ENCODE measurements at places on chromosomes 1 and 21.
A peak's percentile ranks its signal among the peaks of the same experiment; 100 is the strongest.

- DNase-seq, result no peak
Measured at GRCh38 chr21:36804874-36805611, 106.1 kb downstream of the SIM2 start.

- DNase-seq, result no peak
Measured at GRCh38 chr1:21188235-21188634, 11.5 kb upstream of the EIF4G3 start.

DNA sequence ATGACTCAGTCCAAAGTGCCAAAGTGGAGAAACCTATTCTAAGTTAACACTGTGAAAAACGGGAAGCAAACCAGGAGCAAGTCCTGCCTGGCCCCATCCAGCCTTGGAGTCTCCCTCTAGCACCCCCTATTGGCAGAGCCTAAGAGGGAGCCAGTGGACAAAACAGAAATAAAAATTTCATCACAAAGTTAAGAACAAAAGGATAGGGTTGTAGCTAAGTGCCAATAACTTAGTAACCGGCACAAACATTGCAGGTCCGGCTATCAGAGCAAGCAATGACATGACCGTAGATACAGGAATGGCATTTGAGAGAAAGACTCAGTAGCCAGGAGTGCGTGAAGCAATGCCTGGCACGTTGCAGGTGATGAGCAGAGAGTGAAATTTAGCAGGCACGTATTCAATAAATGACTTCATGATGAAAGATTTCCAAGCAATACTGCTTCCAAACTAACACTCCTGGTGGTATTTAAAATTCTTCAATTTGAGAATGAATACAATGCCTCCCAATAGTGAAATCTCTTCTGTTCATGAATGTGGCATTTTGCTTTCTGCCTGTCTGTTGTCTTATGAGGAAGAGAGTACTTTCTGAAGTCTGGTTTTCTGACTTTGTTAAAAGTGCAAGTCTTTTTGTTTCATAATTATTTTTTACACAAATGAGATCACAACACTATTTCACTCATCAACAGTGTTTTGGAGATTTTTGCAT lies 391.0 kb downstream of the OMA1 start:
- peak; percentile 10 for DNase-seq

- DNase-seq, result no peak
Measured at GRCh38 chr1:56321150-56321490, 258.2 kb downstream of the PLPP3 start.

GRCh38 chr1:27779122-27779521 lies 6.1 kb downstream of the STX12 start:
- DNase-seq, result no peak

- DNase-seq, result no peak
Measured at GRCh38 chr1:77639557-77640069, 42.8 kb downstream of the ZZZ3 start.

DNA sequence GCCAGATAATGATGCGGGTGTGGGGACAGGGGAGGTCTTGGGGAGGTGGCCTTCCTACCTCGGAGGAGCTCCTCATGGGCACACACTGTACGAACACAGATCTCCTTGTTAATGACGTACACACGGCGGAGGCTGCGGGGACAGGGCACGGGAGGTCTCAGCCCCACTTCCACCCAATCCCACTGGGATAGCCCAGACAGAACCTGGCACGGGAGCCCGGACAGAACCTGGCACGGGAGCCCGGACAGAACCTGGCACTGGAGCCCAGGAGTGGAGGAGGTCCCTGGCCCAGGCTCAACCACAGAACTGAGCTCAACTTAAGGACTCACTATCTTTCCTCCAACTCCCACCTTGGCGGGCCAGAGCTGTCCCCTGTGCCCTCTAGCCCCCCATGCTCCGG lies 5.2 kb downstream of the MFAP2 start:
- DNase-seq, result no peak

DNA sequence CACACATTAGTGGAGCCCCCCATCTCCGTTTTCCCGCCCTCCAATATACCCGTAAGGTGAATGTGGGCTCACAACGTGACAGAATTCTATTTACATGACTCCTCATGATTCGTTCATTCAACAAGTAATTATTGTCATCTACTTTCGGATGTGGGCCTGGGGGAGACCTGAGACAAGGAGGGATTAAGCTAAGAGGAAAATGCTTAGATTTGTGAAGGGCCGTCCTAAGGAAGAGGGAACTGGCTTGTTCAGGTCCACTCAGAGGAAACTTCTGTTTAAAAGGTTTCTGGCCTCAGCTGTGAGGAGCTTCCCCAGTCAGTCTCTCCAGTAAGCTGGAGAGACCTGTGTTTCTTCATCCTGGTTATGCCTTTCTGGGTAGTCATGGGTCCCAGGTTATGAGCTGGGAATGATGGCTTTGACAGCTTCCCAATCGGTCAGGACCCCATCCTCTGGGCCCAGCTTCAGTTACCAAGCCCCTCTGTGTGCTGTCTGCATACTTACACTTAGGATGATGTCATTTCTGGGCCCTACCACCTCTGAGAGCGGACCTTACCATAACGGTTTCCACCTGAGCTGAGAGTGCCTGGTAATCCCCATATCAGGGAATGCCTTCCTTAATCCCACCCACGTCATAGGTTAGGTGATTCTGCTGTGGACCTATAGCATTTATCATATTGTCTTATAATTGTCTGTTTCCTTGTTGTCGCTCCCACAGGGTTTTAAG lies 687 bp upstream of the ERI3 start:
- DNase-seq, result no peak

- no peak for DNase-seq
Measured at GRCh38 chr1:90952906-90953305, 68.9 kb downstream of the ZNF644 start.

DNA sequence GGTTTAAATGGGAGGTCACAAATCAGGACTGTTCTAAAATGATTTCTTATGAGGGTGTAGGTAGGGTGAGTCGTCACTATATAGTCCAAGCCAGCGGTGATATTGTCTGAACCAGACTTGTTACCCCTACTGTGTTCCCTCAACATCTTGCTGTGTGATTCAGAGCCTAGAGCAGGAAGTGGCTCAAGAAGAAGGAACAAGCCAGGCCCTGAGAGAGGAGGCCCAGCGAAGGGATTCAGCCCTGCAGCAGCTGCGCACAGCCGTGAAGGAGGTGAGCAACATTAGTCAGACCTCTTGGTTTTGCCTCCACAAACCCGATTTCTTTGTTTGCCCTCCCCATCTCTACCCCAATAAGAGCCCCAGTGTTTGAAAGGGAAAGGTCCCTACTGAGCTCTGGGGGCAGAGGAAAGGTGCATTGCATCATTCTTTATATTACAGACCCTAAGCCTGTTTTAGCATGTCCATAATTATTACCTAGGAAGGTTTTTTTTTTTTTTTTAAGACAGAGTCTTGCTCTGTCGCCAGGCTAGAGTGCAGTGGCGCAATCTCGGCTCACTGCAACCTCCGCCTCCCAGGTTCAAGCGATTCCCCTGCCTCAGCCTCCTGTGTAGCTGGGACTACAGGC lies 5.0 kb upstream of the SH3BGRL3 start:
- DNase-seq, result no peak

- no peak for DNase-seq
Measured at GRCh38 chr21:39251326-39251725, 62.1 kb downstream of the BRWD1 start.

GRCh38 chr1:181250038-181250437 lies 161.5 kb downstream of the IER5 start:
- peak; percentile 7 for DNase-seq
